ENCODE measurements at places on chromosomes 6 and 20. TPM values are rescaled to one million over a fixed set of nuclear protein-coding genes. Genes with fewer than 3 reads are reported as not detected.

ARMH2 gene
- not detected for total RNA-seq

C6orf52 gene
- total RNA-seq: not detected

GPANK1 gene
- 18.0 TPM for total RNA-seq

KCNK15 gene
- total RNA-seq: not detected

RIPOR2 gene
- total RNA-seq: 22.8 TPM

TRAPPC3L gene
- not detected for total RNA-seq

NKAPL gene
- total RNA-seq: 2.7 TPM

PPIL6 gene
- total RNA-seq: 0.22 TPM

CLDN20 gene
- not detected for total RNA-seq

IL17A gene
- not detected for total RNA-seq

NUS1 gene
- total RNA-seq: 25.1 TPM

ZNF831 gene
- not detected for total RNA-seq

SUMO4 gene
- 2.7 TPM for total RNA-seq

HRH3 gene
- total RNA-seq: not detected

NTSR1 gene
- 0.11 TPM for total RNA-seq

KCNK5 gene
- total RNA-seq: not detected

DEFB132 gene
- total RNA-seq: not detected

ADA gene
- 2.4 TPM for total RNA-seq

LHFPL5 gene
- not detected for total RNA-seq

PSORS1C2 gene
- not detected for total RNA-seq

CLVS2 gene
- 1.6 TPM for total RNA-seq

DAAM2 gene
- total RNA-seq: 0.22 TPM

LTB gene
- total RNA-seq: not detected

VSX1 gene
- not detected for total RNA-seq

FAM83D gene
- 6.5 TPM for total RNA-seq

TMEM151B gene
- not detected for total RNA-seq

TRERF1 gene
- 5.9 TPM for total RNA-seq

IFT52 gene
- total RNA-seq: 35.7 TPM
